ENCODE measurements at places on chromosomes 4 and X.

DNA sequence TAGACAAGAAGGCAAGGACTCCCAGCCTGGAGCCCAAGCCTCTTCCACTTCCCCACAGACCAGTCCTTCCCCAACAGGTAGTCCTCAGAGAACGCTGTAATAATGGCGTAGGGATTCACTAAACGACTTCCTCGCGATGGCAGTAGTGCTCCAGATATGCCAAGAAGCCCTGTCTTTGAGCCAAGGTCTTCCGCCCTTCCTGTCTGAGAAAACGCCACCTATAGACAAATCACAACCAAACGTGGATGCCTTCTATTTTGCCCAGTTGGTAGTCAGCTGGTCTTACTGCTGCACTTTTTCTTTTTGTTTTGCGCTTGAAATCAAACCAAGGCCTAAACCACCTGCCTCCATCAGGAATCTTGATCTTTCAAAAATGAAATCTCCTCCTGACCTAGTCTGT is 203.3 kb downstream of the OR13H1 start:
- peak; percentile 9 for DNase-seq

- DNase-seq, result no peak
These were observed 2.8 kb downstream of the TEX13C start for GRCh38 chrX:125322431-125322830.

- DNase-seq, result no peak
These were observed 74.8 kb upstream of the STIM2 start for GRCh38 chr4:26785810-26786209.

DNA sequence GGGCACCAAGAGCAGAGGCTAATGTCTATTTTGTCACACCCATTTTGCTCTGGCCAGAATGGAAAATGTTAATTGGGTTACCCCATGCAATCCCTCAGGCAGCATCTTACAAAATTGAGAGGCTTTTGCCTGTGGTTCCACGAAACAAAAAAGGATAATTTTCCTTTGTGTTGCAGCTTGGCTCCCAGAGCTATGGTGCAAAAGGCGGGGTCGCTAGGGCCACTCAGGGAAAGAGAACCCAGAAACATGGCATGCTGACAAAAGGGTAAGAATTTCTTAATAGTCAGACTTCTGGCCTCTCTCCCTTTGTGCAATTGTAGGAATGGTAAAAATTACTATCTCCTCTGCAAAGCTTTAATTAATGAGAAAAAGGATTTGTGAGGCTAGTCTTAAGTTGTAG is 119.6 kb upstream of the BANK1 start:
- DNase-seq, result no peak

DNA sequence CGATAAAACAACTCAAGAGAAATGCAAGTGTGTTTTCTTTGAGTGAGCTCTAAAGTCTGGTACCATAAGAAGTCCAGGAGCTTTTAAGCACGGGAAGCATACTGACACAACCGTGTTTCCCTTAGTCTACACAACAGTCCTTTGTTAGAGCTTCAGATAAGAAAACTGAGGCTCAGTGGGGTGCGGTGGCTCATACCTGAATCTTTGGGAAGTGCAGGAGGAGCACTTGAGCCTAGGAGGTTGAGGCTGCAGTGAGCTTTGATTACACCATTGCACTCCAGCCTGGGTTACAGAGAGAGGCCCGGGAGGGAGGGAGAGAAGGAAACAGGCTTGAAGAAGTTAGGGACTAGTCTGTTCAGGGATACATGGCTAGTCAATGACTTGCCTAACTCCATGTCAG is 21.9 kb downstream of the LEF1 start:
- DNase-seq, result no peak

DNA sequence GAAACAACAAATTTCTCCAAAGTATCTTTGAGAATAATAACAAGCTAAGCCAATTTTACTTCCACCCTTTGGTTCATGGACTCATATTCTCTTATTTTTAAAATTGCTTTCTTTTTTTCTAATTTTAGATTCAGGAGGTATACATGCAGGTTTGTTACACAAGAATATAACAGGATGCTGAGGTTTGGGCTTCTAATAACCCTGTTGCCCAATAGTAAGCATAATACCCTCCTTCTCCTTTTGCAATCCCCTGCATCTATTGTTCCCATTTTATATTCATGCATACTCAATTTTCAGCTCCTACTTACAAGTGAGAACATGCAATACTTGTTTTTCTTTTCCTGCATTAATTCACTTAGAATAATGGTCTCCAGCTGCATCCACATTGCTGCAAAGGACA is 202.3 kb upstream of the FSTL5 start:
- DNase-seq, result no peak

DNA sequence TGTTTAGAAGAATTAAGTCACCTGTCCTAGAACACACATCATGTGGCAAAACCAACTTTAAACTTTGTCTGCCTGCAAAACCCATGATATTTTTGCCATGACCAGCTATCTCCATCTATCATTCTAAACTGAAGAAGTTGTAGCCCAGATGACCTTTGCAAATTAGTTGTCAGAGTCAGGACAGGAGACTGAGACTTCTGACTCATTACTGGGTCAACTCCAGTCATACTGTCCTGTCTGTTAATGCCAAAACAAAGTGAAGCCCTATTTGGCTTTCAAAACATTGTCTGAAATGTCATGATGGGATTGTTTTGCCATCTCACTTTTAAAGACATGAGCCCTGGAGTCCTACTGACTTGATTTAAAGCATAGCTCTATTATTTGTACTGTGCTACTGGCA is 365.7 kb upstream of the CPEB2 start:
- no peak for DNase-seq

DNA sequence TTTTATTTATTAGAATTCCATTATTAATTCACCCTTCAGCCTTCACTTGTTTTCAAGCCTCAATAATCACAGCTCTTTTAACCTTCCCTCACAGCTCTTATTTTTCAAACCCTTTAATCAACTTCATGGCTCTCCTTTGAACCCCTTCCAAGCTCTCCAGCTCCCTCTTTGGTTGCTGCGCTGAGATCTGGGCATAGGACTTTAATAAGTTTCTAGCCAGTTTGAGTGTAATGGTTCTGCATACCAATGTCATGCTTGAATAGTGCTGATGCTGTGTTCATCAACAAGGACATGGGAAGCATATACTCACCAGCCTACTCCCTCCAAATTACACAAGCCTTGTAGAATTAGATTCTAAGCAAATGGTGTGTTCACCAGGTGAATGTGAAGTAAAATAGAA is 3.5 kb upstream of the RNF212 start:
- no peak for DNase-seq

GRCh38 chrX:134174273-134174660 is 62.7 kb upstream of the CCDC160 start:
- no peak for DNase-seq

DNA sequence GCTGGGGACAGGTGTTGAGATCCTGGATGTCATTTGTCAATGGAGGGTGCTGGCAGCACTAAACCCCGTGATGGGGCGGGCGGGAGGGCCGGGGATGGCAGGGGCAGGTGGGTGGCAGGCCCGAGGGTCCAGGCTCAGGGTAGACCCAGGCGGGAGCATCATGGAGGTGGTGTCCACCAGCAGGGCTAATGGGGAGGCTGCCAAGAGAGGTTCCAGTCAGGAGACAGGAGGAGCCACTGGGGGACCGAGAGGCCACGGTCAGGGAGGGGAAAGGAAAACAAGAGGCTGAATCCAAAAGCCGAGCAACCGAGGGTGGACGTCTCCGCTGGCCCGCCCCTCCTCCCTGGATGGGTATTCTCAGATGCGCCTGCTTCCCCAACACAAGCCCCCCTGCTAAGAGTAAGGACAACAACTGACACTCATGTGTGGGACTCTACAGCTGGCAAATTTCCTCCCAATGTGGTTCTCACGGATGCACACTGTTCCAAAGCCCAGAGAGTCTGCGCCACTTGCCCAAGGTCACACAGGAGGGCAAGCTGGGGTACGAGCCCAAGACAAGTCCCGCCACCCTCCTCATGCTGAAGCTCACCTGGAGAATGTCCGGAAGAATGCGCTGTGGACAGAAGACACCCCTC is 132.0 kb downstream of the CPZ start:
- DNase-seq, result no peak

DNA sequence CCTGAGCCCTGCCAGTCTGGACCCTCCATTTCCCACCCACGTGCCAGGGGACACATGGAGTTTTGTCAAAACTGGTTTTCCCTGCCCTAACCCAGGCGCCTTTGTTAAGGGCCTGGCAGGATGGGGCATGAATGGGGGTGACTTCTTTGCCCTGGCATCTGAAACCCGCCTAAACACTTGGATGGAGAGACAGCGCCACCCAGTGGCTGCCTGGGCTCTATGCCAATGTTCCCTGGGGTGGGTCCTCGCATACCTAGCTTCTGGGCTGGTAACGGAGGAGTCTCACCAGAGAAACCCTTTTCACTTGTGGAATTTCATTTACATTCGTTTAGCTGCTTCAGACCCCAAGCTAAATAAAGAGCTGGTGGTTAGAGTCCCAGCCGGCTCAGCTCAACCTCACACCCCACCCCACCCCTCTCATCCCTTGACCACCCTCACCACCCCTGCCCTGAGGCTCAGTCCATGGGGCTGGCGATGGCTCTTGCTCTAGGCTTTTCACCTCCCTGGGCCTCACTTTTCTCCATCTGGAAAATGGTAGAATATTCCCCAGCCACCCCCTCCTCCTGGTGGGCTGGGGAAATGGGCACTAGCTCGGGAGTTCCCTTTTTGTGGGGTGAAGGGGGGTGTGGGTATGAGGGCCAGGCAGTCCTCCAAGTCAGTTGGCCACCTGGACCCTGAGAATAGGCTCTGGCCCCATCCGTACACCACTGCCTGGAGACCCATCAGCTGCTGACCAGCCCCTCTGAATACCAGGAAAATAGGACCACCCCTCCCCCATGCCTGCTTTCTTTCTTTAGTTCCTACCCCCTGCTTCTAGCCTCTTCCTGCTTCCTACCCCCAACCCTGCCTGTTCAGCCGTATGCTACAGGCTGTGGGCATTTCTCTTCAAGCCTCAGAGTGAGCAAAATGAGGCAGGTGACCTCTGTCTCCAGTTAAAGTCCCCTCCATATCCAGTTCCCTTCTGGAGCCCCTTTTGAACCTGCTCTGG is 57.1 kb upstream of the PJA1 start:
- peak; percentile 28 for DNase-seq

GRCh38 chr4:27779827-27780226 is 919.2 kb downstream of the STIM2 start:
- DNase-seq, result no peak
